ENCODE measurements at places on chromosomes 1 and 21. TPM values are rescaled to one million over a fixed set of nuclear protein-coding genes. Genes with fewer than 3 reads are reported as not detected.

DNA sequence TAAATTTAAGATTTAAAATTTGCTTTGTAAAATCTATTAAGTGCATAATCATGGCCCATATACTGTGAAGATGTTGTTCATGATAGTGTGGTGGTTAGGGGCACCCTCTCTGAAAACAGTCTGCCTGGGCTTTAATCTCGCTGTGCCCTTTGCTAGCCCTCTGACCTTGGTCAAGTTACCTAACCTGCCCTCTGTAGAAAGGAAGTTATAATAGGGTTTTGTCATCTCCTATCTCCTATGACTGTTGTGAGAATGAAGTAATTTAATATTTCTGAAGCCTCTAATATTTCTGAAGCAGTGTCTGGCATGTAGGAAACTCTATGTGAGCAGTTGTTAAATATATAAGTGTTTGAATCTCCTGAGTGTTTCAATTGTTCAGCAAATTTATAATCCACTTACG, 116.6 kb upstream of the IVNS1ABP start:
- no peak for DNase-seq

DNA sequence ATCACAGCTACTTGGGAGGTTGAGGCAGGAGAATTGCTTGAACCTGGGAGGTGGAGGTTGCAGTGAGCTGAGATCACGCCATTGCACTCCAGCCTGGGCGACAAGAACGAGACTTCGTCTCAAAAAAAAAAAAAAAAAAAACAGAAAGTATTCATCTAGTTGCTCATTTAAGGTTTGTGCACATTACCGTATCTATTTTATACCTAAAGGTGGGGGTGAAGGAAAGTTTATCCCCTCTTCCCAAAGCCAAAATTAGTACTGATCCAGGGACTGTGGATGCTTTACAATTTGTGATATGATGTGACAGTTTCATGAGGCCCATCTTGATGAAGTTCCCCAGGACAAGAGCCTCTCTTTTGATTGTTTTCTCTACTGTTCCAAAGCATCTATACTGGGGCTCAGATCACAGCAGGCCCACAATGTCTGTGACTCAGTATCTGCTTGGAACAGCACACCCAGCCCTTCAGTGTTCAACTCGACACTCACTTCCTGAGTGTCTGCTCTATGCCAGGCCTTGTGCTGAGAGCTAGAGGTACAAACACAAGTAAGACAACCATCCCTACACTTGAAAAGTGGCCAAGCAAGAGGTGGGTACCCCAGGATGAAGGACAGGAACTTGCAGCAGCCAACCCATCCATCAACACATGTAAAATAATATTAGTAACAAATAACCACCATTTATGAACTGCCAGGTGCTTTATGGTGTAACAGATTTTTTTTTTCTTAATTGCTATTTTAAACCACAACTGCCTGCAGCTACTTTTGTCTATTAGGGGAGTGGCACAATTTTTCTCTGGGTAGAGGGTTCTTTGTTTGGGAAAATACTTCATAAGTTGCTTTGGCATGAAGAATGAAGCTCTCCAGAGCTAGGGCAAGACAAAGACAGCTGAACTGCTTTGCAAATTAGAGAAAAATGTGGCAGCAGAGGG, 29.0 kb upstream of the KHDRBS1 start:
- peak; percentile 37 for DNase-seq

DNA sequence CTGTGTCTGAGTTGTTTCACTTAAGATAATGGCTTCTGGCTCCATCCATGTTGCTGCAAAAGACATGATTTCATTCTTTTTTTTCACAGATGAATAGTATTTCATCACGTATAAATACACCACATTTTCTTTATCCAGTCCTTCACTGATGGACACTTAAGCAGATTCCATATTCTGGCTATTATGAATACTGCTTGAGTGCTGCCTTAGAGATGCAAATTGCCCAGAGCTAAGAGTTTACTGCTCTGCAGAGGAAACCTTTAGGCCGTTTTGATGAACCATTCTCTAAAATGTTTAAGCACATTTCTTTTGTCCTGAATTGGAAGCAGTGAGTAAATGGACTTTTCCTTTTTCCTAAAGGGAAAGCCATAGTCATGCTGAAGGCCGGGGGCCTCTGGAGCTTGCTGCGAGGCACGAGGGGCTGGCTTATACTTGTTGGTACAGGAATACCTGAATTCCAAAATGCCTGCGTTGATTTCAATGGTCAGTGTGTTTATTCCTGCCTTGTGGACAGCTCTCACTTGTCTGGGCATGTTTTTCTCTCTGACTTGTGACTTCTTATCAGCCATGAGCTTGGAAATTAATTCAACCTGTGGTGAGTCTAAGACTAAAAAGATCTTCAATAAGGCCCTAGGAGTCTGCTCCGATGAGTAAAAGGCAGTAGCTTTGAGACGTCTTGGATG, 201.0 kb upstream of the MAP1LC3C start:
- no peak for DNase-seq

GRCh38 chr21:41778930-41779600, 12.2 kb upstream of the RIPK4 start:
- DNase-seq: no peak

DNA sequence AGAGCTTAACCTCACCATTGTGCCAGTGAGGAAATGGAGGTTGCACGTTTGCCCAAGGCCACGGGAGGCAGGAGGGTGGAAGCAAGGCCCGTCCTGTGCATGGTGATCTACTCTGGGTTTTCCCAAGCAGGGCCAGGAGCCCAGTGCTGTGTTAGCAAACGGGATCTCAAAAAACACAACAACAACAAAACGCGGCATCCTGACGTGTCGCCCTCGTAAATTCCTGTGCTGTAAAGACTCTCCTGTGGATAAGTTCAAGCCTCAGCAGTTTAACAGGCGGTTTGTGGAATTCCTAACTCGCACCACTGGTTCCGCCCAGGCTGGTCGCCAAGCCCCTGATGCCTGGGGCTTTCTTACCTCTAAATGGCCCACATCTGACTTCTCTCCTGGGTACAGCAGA, 39.1 kb downstream of the TFF3 start:
- DNase-seq: no peak

DNA sequence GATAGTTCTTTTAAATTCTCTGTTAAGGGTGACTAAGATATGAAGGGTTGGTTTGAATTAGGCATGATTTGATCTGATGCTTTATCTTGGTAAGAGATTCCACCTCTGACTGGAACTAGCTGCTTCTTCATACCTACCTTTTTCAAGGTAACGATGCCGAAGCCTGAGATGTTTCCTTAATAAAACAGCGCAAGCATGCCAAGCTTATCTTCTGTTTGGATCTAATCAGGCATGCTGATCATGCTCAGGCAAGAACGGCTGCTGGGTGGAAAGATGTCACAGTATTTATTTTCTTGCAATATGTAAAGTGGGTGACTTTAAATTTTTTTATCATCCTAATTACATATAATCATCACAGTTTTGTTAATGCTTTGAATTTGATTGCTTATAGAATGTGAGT, 148.7 kb downstream of the ADGRL2 start:
- DNase-seq: no peak

GRCh38 chr1:78227705-78228635, 182.2 kb downstream of the GIPC2 start:
- DNase-seq: no peak

INAVA gene
- total RNA-seq: not detected

MRPL55 gene
- total RNA-seq: 128 TPM

DNA sequence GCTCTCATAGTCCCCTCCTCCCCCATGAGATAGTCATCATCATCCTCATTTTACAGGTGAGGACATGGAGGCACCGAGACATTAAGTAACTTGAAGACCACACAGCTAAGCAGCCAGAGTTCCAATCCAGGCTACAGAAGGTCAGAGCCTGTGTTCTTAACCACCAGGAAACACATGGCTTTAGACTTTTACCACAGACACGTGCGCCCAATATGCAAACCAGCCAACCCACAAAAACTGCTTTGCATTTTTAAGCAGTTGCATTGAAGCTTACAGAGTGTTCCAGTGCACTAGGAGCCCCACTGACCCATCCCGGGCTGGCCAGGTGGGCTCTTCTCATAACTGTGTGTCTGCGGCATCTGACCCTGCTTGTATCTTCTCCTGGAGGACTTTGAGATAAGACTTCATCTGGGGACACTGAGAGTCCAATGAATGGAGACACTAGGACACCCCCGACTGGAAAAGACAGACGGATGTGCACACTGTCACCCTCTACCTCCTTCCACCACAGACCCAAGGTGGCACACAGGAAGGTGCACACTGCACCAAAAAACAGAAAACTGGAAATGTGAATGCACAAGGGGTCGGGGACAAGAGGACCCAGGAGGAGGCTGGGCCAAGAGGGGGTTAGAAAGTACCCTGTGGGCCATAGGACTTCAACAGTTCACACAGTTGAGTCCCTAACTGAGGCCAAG, 56.4 kb downstream of the ETS2 start:
- DNase-seq: no peak

DNA sequence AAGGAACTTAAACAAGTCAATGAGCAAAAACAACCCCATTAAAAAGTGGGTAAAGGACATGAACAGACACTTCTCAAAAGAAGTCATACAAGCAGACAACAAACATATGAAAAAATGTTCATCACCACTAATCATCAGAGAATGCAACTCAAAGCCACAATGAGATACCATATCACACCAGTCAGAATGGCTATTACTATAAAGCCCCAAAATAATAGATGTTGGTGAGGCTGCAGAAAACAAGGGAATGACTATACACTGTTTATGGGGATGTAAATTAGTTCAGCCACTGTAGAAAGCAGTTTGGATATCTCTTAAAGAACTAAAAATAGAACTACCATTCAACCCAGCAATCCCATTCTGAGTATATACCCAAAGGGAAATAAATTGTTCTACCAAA, 51.2 kb downstream of the MRPL39 start:
- no peak for DNase-seq

- no peak for DNase-seq
Measured at GRCh38 chr21:28953247-28953646, 39.4 kb downstream of the LTN1 start.

GRCh38 chr1:234748066-234748465, 138.1 kb upstream of the IRF2BP2 start:
- DNase-seq: no peak

All from CD4-positive, alpha-beta T cell (primary cell).